Activated CD4-positive, alpha-beta memory T cell treated with anti-CD3 and anti-CD28 coated beads for 36 hours (primary cell): ENCODE measurements at places on chromosomes 5 and 9. TPM values are rescaled to one million over a fixed set of nuclear protein-coding genes. Genes with fewer than 3 reads are reported as not detected.

SLC6A7 gene
- not detected for total RNA-seq

SUSD3 gene
- total RNA-seq, result 72.8 TPM

ZFP37 gene
- total RNA-seq, result 1.1 TPM

BTNL8 gene
- total RNA-seq, result not detected

WDR38 gene
- total RNA-seq, result not detected

- no peak for DNase-seq
- no peak overlapping the region for H3K27ac ChIP-seq
- H3K4me1 ChIP-seq, result peaks cover 3% of the 10 kb centered on the region
- H3K27me3 ChIP-seq, result no peaks in the 10 kb centered on the region
- no peak overlapping the region for H3K4me3 ChIP-seq
These were observed 78.9 kb downstream of the SMARCA2 start for GRCh38 chr9:2093920-2094597.

DNA sequence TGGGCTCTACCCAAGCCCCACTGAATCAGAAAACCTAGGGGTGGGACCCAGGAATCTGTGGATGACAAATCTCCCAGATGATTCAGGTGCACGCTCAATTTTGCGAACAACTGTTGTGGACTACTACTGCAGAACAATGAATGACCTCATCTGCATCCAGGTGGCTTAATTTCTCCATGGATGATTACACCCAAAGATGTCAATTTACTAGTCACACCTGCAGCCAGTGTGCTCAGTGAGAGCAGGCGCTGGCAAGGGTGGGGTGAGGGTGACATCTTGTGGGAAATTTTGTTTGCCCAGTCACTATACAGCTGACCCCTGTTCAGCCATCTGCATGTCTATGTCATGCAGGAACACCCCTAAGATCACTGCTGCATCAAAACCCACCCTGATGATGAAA, 118.2 kb downstream of the ENTREP1 start:
- DNase-seq, result no peak
- H3K4me1 ChIP-seq, result no peaks in the 10 kb centered on the region

DNA sequence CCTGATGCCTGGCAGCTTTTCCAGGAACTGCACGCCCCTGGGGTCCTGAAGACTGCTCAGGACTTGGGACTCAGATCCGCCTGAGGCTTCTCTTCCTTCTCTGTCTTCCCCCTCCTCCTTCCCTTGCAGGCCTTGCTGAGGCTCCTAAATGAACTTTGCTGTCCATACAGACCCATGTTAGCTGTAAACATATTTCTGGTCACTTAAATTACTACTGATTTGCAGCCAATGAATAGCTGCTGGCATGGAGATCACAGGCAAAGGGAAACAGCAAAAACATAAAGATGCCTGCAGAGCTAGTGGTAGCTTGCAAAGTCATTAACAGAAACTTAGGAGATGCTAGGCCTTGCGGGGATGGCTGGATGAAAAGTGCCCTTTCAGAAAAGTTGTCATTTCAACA, 261.9 kb downstream of the GADD45G start:
- H3K4me3 ChIP-seq, result no peak overlapping the region
- H3K36me3 ChIP-seq, result no peaks in the 10 kb centered on the region
- H3K27ac ChIP-seq, result no peak overlapping the region
- DNase-seq, result no peak
- no peaks in the 10 kb centered on the region for H3K4me1 ChIP-seq

DNA sequence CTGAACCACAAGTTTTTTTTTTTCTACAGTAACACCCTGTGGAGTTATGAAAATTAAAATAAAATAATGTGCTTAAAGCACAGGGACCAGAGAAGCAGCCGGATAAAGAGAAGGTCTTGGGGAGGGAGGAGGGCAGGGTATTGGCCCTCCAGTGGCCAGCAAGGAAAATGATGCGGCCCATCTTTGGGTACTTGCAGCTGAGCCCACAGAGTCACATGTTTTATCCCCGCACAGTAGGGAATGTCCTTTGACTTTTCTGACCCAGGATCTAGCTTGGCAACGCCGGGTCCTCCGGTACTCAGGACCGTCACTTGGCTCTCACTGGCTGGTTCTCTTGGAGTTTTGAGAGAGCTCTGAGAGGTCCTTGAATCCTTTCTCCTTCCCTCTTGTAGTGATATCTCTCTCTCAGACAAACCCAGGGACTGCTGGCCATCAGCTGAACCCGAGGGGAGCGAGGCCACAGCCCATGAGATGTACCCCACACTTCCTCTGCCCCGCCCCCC, 35.3 kb upstream of the HSPA9 start:
- DNase-seq, result no peak
- no peak overlapping the region for H3K27ac ChIP-seq
- peaks cover 38% of the 10 kb centered on the region for H3K27me3 ChIP-seq

DNA sequence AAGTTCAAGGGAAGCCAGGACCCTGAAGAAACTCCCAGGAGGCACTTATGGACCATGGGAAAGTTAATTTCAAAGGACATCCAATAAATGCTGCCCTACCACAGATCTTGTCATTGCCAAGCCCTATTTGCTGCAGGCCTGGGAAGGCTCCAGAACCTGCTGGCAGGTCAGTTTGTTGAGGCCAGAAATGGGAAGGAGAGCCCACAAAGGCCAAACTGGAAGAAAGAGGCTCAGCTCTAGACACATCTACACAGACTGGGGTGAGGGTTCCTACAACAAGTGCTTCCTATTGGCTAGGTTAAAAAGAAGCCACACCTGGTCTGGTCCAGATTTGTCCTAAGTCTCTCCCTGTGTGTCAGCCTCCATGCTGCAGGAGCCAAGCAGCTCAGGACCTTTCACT, 94.4 kb downstream of the SIL1 start:
- no peaks in the 10 kb centered on the region for H3K4me1 ChIP-seq
- peaks cover 7% of the 10 kb centered on the region for H3K36me3 ChIP-seq
- no peak overlapping the region for H3K27ac ChIP-seq
- no peak overlapping the region for H3K4me3 ChIP-seq

DNA sequence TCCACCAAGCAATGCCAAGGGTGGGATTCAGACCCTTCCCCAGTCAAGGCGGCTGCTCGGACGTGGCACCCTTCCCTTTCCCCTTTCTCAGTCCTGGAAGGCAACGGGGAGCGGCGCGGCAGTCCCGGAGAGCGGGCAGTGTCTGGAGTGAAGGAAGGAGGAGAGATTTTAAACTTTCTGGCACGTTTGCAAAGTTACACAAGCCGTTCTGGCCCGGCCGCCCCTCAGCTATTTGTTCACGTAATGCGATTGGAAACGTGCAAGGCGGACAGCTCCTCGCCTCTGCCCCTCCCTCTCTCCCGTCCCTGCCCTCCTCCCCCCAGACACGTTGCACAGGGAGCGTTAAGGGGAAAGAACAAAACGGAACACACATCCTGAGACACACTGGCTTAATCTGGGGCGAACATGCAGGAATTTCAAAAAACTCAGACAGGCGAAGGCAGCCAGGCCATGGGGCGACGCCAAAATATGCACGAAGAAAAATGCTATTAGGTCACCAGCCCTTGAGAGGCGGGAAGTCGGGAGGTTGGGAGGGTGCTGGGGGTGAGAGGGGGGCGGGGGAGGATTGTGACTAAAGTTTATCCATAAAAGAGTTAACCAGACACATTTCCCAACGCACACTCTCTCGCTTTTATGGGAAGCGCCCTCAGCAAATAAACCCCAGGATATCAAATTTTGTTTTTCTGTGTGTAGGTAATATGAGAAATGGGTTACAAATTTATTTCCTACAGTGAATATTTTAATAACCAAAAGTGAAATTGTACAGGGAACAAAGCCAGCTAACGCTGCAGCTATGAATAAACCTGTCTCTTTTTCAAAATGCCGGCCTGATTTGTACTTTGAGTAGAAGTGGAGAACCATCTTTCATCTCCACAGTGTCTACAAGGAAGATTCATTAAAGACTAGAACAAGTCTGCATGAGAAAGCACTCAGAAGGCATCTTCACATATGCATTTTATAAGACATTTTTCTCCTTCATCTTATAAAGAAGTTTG, at the start of gene LOX:
Gene LOX (minus strand): TSS at position 144 of the 995 bp plus-strand sequence. CDS start 274 bp downstream, outside the sequence.
- no peak within 1 kb of the TSS for H3K27ac ChIP-seq
- H3K4me3 ChIP-seq, result peak within 1 kb of the TSS; percentile 60
- no peaks in the 10 kb centered on the region for H3K36me3 ChIP-seq

GRCh38 chr9:78325846-78326360, 29.0 kb downstream of the PSAT1 start:
- no peaks in the 10 kb centered on the region for H3K4me1 ChIP-seq
- no peak overlapping the region for H3K4me3 ChIP-seq
- H3K27me3 ChIP-seq, result no peaks in the 10 kb centered on the region
- no peak for DNase-seq
